ENCODE measurements at places on chromosomes 6 and 20. TPM values are rescaled to one million over a fixed set of nuclear protein-coding genes. Genes with fewer than 3 reads are reported as not detected.

DNA sequence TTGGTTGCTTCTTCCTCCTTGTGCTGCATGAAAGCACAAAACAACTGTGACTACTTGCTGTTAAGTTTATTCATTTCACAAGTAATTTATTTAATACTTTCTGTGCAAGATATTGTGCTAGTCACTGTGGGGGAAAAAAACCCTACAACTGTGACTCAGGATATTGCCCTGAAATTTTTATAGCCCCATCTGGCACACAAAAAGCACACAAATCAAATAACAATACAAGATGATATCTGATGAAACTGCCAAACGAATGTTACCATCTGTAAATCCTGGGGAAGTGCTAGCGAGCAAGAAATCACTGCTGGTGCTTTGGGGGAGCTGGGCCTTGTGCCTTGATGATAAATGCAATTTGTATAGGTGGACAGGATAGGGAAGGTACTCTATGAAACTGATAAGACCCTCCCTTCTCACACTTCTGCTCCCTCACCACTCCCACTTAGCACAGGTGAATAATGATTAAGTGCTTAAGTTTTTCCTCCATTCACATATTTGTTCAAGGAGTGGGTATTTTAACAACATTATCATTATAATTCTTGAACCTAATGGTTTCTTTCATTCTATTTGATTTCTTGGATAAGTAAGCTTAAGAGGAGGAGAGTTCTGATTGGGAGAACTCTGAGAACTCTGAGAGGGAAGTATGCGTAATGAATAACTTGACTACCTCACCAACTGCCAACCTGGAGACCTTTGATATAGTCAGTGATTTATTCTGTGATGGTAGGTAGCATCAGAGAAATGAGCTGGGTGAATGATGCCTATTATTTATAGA is 115.3 kb downstream of the RTN4IP1 start:
- DNase-seq = no peak

GRCh38 chr6:155248008-155249001 is 15.5 kb upstream of the CLDN20 start:
- DNase-seq = no peak

GRCh38 chr6:128655978-128656498 is 135.6 kb upstream of the PTPRK start:
- no peak for DNase-seq

DNA sequence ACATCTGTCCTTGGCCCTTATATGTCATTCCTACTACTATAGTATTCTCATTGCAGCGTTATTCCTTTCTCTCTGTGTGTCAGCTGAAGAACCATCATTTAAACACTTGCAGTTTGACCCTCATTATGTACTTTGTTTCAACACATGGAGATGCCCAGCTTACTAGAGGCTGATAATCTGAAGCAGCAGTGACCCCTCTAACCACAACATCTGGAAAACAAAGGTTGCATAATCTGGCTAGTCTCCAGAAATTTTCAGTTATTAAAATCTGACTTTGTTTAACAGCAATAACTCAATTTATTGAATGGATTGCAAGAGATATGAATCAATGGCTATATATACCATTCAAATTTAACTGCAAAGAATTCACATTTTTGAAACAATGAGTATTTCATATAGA is 6.6 kb upstream of the PHIP start:
- no peak for DNase-seq

GRCh38 chr6:87103977-87104601 is 9.2 kb upstream of the CGA start:
- no peak for DNase-seq

- DNase-seq = no peak
Measured at GRCh38 chr6:66662196-66662595, 955.2 kb upstream of the EYS start.

DNA sequence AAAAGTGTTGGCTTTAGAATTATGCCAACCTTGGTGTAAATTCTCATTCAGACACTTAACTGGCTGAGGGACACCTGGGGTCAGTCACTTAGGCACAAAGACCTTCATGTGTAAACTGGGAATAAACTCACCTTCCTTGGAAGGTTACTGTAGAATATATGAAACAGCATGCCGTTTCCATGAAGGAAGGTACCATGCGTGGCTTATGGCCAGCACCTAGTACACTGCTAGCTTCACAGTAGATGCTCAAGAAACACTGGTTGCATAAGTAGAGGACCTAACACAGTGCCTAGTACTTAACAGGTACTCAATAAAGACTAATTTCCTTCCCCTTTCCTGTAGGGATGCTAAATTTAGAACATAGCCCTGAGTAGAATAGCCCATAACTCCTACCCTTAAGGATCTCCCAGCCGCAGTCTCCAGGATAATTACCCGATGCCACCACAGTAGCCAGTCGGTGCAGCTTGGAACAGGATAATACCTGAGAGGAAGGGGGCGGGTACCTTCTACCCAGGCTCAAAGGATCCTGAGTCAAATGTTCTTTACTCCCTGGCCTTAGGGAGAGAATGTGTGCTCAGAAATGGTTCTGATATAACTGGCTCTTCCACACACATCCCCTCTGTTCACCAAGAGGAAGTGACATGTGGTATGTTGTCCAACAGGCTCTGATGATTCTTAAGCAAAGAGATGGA is 3.6 kb downstream of the BCL2L1 start:
- no peak for DNase-seq

GRCh38 chr20:8127553-8128255 is 4.4 kb upstream of the PLCB1 start:
- DNase-seq = no peak

GTSF1L gene
- total RNA-seq = not detected

CD24 gene
- 1.1 TPM for total RNA-seq

CCN2 gene
- not detected for total RNA-seq

All from activated naive CD8-positive, alpha-beta T cell treated with anti-CD3 and anti-CD28 coated beads, Interleukin-2, amount 10 ng/mL, durations not matched to agents 7 days and 5 days (primary cell).